Fibroblast of gingiva (primary cell): ENCODE measurements at places on chromosomes 6 and 20.

- peak; percentile 90 for DNase-seq
Observed at GRCh38 chr6:134373282-134373922, 55.5 kb upstream of the SGK1 start.

- DNase-seq: peak; percentile 6
Observed at GRCh38 chr6:140602431-140603248, 1228.2 kb upstream of the CITED2 start.

DNA sequence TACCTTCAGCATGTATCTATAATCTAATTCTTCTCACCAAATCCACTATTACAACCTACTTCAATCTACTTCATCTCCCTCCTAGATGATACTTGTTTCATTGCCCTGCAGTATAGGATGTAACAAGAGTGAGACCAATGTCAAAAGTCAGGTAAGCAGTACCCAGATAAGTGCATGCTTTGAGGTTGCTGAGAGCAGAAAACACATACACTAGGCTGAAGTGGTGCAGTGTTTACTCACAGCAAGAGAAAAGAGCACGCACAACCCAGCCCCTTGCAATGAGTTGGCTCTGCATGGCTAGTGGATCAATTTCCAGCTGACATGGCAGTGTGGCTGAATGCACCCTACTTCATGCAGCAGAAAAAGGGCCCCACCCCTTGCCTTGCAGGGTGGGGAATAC is 199.9 kb downstream of the EPHA7 start:
- DNase-seq: no peak

- DNase-seq: no peak
Observed at GRCh38 chr6:63553208-63553607, 19.1 kb upstream of the LOC128125822 start.

DNA sequence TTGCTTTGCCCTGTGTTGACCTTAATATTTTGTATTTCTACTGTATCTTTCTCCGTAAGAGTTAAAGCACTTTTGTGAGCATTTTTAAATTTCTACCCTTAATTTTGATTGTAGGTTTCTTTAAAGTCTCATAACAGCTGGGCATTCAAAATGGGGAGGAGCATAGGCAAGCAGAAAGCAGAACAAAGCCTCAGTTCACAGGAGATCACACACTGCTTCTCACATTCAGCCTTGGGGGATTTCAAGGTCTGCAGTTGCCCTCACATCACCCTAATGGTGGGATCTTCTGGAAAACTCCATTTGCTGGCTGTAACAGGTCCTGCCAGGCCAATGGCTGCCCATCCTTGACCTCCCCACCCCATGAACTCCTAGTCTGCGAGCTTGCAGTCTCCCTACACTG is 292.9 kb downstream of the PHACTR1 start:
- DNase-seq: no peak

DNA sequence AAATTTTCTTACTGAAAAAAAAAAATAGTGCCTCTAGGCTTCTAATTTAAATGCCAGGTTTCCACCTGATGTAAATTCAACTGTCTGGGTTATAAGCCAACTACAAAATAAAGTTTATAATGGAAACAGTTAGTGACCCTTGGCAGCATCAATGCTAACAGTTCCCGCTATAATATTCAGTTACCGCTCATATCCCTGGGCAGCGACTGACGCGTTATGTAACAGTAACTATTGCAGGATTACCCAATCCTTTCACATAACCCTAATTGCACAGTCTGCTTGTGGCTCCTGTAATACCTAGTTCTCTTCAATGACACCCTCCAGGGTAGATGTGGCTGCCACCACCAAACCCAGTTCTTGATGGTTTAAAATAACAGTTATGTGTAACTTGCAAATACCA is 208.6 kb downstream of the MOXD1 start:
- peak; percentile 14 for DNase-seq

GRCh38 chr6:169146521-169146920 is 107.1 kb downstream of the THBS2 start:
- no peak for DNase-seq

- no peak for DNase-seq
Observed at GRCh38 chr6:115485400-115485799, 575.3 kb downstream of the FRK start.

DNA sequence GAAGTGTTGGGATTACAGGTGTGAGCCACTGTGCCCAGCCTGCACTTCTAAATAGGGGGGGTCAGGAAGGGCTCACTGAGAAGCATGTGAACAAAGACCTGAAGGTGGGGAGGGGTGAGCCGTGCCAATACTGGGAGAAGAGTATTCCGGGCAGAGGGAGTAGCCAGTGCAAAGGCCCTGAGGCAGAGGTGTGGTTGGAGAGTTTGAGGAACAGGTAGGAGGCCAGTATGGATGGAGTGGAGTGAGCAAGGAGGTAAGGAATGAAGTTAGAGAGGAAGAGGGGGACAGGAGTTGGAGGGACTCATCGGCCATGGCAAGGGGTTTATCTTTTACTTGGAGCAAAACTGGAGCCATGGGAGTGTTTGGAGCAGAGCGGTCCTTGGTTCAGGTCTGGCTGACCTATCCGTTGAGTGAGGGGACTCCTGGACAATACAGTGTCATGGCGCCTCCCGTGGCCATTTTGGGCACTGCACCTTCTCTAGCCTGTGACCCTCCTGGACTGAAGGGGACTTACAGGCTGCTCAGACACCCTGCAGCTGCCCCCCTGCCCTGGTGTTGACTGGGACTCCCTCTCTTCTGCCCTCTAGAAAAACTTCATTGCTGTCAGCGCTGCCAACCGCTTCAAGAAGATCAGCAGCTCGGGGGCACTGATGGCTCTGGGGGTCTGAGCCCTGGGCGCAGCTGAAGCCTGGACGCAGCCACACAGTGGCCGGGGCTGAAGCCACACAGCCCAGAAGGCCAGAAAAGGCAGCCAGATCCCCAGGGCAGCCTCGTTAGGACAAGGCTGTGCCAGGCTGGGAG is 12.1 kb downstream of the FOXS1 start:
- no peak for DNase-seq

GRCh38 chr6:1187293-1188131 is 124.4 kb upstream of the FOXQ1 start:
- DNase-seq: no peak

- no peak for DNase-seq
Observed at GRCh38 chr6:159193923-159194322, 24.7 kb downstream of the FNDC1 start.

GRCh38 chr6:163705923-163706322 is 291.4 kb downstream of the QKI start:
- no peak for DNase-seq

DNA sequence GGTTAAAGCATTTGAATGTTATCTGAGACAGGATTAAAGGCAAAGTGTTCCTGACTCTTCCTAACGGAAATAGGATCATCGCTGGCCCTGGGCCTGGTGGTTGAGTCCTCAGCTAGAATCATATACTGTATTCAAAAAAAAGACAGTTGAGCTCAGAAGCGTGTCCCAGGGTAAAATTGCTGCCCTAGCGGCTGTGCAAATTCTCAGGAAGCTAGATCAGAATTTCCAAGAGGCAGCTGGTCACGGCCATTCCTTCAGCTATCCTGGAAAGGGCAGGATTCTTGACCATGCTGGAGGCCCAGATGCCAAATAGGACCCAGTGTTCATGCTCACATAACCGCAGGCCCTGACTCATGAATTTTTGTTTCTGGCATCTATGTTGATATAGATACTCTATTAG is 67.4 kb downstream of the STMND1 start:
- DNase-seq: peak; percentile 68

GRCh38 chr6:149329529-149329928 is 12.0 kb downstream of the TAB2 start:
- DNase-seq: no peak

- DNase-seq: no peak
Observed at GRCh38 chr20:1383623-1384404, 9.0 kb downstream of the FKBP1A start.

DNA sequence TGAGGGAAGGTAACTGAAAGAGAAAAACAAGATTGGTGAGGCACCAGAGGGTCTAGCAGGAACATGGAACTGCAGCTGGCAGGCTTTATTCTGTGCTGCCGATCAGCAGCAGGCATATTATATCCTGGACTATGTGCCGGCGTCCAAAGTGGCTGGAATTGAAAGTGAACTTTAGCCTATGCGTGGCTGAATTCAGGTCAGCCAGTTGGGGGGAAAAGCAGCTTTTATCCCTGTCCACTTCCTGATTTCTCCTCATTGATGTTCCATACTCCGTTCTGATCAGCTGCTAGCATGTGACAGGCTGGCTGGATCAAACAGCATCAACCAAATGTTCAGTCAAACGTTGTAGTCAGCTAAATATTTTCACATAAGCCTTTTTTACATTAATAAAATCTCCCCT is 99.0 kb downstream of the CAP2 start:
- DNase-seq: no peak
